Effector CD8-positive, alpha-beta T cell (primary cell): ENCODE measurements at places on chromosomes 16 and 17.

- no peak for DNase-seq
These were observed 154.8 kb upstream of the HSBP1 start for GRCh38 chr16:83652943-83653342.

- DNase-seq = no peak
These were observed 250.7 kb downstream of the HS3ST3A1 start for GRCh38 chr17:13351046-13351445.

GRCh38 chr16:9434659-9435058 is 343.2 kb downstream of the HAPSTR1 start:
- DNase-seq = no peak

GRCh38 chr17:30378241-30378824 is 394 bp upstream of the CPD start:
- DNase-seq = peak; percentile 26

- DNase-seq = no peak
These were observed 17.1 kb upstream of the HOXB13 start for GRCh38 chr17:48745381-48746275.
